ENCODE measurements at places on chromosomes 12 and 14.

DNA sequence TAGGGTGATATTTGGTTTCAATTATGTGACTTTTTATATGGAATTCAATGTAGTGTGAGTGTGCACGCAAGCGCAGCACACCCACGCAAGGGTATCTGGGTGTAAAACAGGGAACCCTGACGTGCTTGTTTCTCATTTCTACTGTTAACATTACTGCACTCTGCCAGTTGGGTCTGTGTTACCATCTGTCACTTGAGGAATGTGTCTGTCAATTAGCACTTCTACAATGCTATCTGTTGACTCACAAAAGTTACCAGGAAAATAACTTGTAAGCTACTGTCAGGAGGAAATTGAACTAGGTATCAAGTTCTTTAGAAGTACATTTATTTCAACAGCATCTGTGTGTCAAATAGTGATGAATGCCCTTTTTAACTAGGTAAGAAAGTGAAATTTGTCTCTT, 695.5 kb upstream of the LRFN5 start:
- no peak for DNase-seq

DNA sequence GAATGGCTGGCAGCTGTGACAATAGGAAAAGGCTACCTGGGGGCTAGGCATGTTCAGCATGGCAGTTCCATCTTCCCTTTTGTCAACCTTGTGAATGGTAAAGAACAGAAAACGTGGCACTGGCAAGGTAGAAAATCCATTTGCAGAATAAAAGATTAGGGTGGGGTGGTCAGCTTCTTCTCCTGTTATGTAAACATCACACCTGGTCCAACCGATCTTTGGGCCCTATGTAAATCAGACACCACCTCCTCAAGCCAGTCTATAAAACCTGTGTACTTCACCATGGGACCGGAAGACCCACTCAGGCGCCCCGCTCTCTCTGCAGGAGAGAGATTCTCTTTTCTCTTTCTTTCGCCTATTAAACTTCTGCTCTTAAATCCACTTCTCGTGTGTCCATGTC, 19.6 kb upstream of the TMEM30B start:
- no peak for DNase-seq

- no peak for DNase-seq
These were observed 367.6 kb upstream of the PRICKLE1 start for GRCh38 chr12:42957136-42957535.

GRCh38 chr14:22753586-22753985, 12.9 kb upstream of the OXA1L start:
- DNase-seq: no peak

DNA sequence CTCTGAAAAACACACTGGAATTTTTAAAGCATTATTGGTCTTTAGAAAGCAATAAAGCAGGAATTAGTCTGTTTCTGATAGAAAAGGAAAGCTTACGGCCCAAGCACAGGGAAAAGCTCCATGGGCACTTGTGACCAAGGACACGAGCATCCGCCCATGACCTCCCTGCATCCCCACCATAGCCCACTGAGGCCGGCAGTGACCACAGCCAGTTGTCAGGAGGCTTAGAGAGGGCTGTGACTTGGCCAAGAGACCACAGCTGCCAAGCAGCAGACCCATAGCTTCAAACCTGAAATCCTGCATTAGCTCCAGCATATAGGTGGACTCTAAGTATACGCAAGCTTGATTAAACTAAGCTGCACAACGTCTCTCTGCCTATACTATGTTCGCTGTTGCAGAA, 8.9 kb downstream of the SETD3 start:
- no peak for DNase-seq

DNA sequence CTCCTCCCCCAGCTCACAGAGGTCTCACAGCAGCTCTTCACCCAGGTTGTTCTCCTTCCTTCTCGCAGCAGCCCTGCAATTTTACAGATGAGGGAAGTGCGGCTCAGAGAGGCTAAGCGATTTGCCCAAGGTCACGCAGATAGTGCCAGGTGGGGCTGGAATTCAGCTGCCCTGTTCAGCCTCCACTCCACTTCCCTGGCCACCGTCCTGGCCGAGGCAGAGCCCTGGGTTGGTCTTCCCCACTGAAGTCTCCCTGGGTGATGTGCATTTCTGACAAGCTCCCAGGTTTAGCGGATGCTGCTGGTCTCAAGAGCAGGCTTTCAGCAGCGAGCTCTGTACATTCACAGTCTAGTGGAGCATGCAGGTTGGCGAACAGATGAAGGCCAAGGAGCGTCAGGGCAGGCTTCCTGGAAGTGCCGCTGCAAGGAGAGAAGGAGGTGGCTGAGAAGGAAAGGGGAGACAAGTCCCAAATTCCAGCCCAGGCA, 28.9 kb upstream of the EML1 start:
- DNase-seq: no peak

DNA sequence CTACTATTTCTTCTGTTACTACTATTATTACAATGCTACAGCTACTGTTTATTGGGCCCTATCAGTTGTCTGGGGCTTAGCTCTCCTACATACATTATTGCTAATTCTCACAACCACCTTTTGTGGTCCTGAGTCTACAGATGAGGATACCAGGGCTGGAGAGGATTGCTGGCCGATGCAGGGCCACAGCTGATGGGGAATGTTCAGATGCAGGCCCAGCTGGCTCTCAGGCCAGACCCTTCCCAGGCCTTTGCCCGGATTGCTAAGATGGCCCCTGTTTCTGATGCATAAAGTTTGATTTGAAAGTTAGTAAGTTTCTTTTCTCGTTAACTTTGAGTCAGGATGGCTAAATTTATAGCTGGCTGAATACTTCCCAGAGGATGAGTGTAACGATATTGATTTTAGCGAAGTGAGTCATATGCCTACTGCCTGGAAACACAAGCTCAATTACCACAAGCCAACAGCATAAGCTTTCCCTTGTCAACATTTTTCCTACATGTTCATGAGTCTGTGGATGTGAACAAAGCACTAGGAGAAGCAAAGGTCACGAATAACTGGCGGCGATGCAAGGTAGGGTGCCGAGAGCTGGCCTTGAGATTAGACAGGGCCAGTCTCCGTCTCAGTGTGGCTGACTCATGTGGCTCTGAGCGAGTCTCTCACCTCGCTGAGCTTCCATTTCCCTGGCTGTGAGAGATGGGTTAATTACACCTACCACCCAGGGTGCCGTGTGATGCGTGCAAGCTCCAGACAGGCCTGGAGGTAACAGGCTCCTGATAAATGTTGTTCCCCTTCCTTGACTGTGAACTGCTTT, 111.0 kb downstream of the BEGAIN start:
- no peak for DNase-seq

DNA sequence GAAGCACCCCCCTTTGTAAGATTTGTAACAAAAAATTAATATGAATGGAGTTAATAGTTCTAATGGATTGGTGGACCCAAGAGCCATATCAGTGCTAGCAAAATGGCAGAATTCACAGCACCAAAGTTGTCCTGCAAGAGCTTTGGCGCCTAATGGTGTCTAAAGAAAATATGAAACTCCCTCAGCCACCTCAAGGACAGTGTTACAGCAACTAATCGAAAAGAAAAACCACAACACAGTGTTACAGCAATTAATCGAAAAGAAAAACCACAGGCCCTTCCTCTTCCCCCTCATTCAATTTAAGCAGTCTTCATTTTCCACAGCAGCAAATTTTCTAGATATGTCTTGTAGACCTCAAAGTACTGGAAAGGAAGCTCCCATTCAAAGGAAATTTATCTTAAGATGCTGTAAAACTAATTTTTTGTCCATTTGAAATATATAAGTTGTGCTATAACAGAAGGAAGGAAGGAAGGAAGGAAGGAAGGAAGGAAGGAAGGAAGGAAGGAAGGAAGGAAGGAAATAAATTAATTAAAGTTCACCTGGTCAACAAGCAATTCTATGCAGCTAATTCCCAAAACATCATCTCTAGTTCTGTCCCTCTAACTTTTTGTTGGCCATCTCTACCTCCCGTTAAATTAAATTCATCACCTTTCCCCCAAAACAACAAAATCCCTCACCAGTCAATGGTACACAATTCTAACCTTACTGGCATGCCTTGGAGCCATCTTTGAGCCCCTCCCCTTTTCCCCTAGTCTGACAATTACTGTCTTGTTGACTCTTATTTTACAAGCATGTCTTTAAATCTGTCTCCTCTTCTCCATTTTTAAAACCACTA, 17.4 kb downstream of the LRP6 start:
- DNase-seq: no peak

GRCh38 chr12:38664661-38665269, 240.6 kb downstream of the CPNE8 start:
- no peak for DNase-seq

DNA sequence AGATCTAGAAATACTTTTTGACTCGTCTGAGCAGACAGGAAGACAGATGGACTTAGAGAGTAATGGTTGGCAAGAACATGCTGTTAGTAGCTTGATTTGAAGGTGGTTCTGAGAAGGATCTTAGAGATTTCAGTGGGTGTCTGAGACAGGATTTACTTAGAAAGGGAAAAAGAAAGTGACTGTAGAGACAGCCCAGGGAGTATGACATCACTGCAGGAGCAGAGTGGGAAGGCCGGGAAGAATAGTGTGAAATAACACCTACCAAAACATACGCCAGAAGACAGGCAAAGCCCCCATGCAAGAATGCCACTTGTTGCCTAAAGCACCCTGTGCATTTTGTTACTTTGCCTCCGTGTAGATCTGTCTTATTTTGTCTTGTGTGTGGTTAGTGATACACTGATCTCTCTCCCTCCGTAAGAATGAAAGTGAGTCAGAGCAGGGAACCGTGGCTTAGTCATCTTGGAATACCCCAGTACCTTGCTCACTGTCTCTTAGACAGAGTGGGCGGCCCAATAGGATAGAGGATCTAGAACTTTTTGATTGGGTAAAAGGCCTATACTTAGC, 161.3 kb upstream of the IFNG-AS1 start:
- DNase-seq: no peak

- DNase-seq: no peak
These were observed 330.3 kb downstream of the PCNX1 start for GRCh38 chr14:71237556-71237955.

DNA sequence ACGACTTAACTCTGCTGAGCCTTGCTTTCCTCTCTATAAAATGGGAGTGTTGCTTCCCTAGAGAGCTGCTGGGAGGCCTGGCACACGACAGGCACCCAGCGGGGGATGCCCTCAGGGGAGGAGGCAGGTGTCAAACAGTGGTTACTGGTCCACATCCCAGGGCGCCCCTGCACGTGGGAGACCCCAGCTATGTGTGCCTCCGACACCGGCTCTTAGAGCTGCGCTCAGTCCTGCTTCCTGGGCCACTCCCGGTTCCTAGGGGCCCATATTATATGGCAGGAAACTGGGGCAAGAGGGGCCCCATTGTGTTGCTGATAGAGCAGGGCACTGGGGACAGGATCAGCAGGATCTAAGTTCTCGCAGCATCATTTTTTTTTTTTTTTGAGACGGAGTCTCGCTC, 47.3 kb downstream of the CHGA start:
- DNase-seq: no peak

- no peak for DNase-seq
These were observed 19.6 kb downstream of the PROX2 start for GRCh38 chr14:74856366-74856765.

DNA sequence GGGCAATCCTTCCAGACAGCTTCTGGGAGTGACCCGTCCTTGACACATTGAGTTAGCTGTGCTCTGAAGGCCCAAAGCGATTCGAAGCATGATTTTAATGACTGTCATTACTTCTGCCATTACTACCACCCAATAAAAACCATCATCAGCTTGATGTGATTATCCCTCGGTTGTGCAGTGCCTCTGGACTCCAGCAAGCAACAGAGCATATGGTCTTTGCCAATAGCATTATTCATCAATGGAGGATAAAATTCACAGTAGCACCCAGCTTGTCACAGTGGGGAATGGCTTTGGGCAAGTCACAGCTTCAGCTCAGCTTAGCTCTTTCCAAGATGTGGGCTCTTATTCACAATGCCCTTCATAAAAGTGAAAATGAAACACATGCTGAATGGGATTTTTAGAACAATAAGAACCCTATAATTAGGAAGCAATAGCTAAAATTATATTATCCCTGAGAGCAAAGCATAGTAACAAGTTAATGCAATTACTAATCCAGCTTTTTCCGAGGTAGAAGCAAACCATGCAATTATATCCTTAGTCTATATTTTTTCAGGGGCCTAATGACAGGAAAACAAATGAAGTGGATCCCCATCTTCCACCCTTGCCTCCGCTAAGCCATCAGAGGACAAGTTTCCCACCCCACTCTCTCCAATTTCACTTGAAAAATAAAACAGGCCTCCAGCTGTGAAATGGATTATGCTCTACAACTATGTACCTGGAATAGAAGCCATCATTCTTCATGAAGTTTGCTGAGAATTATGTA, 163.0 kb upstream of the EEA1 start:
- no peak for DNase-seq

DNA sequence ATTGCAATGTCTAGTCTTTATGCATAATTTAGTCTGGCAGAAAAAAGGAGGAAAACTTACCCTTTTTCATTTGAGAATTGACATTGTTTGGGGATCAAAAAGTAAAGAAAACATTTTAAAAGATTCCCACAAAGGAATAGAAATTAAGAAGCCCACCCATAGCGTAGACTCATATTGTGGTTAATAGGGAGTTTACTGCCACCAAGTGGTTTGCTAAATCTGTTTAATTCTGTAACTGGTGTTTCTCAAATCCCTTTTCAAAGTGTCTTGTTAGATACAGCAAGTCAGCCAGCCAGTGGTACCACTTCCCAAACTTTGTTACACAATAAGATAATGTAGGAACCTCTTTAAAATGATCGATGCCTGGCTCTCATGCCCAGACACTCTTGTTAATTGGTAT, 180.3 kb downstream of the IPO8 start:
- no peak for DNase-seq

DNA sequence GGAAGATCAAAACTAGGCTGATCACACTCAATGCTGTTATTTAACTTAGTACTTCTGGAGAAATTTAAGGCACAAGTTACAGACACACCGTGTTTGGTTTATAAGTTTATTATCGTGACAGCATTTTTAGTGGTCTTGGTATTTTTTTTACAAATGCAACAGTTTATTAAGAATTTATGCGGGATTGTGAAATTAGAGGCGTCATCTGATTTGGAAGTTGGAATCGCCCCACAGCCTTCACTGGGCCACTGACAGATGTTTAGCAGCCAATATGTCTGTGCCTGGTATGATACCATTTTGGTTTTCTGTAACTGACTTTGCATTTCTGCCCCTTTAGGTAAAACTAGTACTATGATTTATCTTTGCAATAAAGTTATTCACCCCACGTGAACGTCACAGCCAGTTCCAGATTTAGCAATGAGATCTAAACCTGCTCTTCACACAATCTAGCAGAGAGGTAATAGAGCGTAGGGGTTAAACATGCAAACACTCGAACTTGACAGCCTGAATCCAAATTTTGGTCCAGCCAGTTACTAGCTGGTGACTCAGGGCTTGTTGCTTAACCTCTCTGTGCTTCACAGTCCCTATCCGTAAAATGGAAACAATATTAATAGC, 73.2 kb upstream of the SSTR1 start:
- no peak for DNase-seq

DNA sequence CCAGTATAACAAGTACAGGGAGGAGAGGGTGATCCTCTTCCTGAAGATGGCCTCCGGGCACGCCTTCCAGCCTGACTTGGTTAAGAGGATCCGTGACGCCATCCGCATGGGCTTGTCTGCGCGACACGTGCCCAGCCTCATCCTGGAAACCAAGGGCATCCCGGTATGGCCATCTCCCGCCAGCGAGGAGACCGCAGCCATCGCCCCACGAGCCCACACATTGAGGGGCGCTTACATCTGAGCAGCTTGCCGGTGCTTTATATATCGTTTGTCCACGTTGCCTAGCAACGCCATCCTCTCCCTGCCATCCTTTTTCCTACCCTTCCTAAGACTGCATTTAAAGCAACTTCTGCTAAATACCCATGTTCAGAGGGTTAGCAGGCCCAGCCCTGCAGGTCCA, 71.5 kb downstream of the AACS start:
- no peak for DNase-seq

GRCh38 chr12:55687746-55688145, 20.0 kb downstream of the ITGA7 start:
- no peak for DNase-seq
